Caco-2 (cell line): ENCODE measurements at places on chromosomes 7 and 10.
A peak's percentile ranks its signal among the peaks of the same experiment; 100 is the strongest.

GRCh38 chr7:129149511-129149910 lies 5.0 kb downstream of the TSPAN33 start:
- no peak for DNase-seq

DNA sequence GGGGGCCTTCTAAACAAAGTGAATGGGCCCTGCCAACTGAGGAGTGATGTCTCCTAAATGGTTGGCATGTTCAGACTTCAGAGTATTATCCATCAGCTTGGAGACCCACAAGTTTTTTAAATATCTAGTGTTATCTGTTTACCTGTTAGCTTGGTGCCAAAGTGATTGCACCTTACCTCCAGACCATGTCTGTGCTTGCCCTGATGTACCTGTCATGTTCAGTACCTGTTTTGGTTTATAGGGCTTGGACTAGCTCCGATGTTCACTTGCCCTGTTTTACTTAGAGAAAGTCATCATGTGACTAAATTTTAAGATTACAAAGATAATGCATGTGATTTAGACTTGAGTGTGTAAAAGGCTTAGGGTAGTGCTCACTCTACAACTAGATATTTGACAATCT lies 67.7 kb downstream of the CNNM2 start:
- no peak for DNase-seq

- no peak for DNase-seq
Measured at GRCh38 chr10:80966326-80966986, 428.8 kb downstream of the SH2D4B start.

DNA sequence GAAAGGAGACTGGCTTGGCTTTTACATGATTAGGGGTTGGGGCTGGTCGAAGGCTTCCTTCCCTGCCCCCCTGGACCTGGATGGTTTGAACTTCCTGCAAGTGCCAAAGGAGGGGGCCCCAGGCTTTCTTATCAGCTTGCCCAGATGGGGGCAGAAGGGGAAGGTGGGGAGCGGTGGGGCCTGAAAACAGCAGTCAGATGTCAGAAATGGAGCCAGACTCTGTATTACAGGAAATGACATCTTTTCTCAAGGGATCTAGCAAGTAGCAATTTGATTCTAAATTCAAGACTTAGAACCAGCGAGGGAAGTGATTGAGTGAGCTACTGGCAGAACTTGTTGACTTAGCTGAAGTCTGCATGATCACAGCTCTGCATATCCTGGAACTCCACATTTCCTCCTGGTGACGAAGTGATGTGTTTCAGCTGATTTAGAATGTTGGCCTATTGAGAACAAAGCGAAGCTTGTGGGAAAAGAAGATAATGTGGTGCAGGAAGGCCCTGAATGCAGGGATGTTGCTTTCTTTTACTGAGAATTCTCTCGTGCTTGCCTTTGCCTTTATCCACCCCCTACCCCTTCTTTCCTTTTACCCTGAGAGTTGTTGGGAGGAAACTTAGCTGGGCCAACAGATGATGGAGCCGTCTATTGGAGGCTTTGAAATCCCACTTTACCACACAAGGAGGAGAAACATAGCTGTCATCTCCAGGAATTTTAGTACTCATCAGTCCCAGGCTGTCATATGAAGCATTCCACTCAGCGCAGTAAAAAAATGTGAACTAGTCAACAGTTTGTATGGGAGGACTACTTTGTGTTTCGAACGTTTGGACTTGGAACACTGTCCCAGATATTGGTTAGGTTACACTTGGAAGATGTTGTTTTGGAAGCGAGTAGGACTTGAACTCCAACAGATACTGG lies 43.2 kb downstream of the CCNY start:
- DNase-seq = no peak

- peak; percentile 83 for DNase-seq
Measured at GRCh38 chr10:95266674-95267095, 24.1 kb downstream of the PDLIM1 start.

DNA sequence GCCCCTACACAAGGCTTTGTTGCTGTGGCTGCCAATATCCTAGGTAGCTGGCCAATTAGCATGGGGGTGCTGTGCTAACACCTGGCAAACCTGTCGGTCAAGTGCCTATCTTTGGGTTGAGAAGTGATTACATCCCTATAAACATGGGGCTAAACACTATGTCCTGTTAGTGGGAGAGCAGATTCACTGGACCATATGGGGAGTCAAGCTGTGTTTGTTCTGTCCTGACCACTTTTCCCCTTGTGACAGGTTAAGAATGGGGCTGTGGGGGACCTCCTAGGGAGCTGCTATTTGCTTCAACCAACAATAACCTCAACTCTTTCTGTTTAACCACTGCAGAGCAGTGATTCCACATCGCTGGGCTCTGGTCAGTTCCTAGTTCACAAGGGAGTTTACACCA lies 151.5 kb upstream of the AOAH start:
- no peak for DNase-seq

- DNase-seq = no peak
Measured at GRCh38 chr7:13702251-13702650, 287.2 kb downstream of the ETV1 start.

GRCh38 chr7:54543051-54543488 lies 895 bp downstream of the VSTM2A start:
- peak; percentile 8 for DNase-seq

DNA sequence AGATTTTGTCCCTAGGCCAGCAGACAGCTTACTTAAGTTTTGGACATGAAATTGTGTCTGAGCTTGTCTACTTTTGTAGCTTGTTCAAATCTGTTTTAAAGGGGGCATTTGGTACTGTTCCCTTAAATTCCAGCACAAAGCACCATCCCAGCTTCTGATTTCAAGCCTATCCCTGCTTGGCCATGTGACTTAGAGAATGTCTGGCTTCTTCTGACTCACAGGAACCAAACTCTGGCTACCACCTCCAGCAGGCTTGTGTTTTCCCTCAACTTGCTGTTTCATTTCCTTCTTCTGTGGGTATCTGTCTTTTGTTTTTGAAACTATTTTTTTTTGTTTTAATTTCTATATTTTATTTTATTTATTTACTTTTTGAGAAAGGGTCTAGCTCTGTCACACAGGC lies 97.9 kb upstream of the FZD8 start:
- DNase-seq = no peak

DNA sequence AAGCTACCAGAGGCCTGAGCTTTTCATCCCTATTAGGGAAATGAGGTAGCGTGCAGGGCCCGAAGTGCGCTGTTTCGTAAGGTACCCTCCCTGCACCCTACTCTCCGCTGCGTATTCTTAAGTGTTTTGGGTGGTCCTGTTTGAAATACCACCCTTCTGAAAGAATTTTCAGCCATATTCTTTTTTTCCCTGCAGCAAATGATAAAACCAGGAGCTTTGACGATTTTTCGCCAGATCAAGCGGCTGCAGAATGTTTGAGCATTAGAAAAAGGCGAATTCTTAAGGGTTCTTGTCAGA lies 1.2 kb downstream of the RSBN1L start:
- DNase-seq = no peak

- DNase-seq = no peak
Measured at GRCh38 chr10:75098902-75099673, 12.4 kb upstream of the SAMD8 start.

GRCh38 chr10:6070660-6071059 lies 8.5 kb upstream of the IL2RA start:
- DNase-seq = no peak

DNA sequence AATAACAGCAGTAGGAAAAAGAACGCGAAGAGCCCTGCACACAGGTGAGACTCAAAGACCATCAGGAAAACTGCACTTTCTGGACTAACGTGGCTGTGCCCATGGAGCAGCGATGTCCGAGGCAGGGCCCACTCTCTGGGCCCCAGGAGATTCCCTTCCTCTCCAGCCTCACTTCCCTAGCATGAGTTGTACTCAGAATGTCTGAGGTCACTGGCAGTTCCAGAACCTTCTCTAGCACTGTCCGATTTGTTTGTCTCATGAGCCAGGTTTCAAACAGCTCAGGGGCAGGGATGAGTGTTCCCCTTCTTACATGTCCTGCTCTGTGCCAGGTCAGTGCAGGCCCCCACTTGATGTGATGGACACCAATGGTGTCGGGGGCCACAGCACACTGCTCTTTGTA lies 484.2 kb downstream of the PTPRN2 start:
- no peak for DNase-seq

DNA sequence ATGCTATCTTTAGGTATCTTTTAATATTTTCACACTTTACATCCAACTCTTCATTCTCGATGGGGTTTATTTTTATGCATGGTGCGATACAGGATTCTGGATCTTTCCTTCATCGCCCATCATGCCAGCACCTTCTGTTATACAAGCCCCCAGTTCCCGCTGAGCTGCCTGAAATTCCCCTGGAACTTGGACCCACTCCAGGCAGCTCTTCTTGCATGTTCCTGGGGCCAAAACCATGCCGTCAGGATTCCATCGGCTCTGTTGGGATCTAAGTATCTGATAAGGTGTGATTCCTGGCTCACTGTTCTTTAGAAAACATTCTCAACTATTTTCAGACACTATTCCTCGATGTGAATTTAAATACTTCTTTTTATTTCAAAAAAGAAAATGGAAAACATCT lies 40.5 kb upstream of the PPP2R2D start:
- DNase-seq = no peak

DNA sequence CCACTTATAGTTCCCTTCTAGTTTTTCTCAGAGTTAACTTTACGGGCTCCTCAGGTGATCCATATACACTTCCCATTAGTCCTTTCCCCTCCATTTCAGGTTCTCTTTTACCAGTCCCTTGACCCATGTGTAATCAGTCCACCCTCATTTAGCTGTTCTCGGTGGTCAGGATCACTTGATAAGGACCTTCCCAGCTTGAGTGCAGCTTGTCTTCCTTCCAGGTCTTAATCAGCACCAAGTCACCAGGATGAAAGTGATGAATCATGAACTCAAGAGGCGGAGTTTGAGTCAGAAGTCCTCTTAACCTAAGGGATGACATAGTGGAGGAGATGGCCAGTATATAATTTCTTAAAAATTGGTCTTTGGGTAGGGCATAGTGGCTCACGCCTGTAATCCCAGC lies 63.1 kb upstream of the CNTNAP2 start:
- no peak for DNase-seq

DNA sequence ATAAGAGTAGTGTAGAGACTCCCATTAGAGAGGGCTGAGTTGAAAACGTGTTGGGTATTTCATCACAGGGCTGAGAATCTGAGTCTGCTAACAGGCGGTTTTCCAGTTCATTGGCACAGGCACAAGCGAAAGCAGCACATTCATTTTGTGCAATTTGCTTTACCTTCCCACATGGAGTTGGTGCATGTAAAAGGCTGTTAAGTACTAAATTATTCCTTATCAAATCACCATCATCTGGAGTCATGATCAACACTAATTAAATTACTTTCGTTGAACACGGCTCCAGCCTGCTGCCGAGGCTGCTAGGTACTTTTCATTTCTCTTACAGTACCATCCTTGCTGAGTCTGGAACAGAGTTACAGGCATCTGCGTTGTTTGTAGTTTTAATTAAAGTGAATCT lies 43.8 kb downstream of the ETV1 start:
- DNase-seq = no peak

GRCh38 chr7:116736927-116737715 lies 65.1 kb downstream of the MET start:
- DNase-seq = no peak

GRCh38 chr7:41730161-41730560 lies 27.3 kb upstream of the INHBA start:
- DNase-seq = no peak

DNA sequence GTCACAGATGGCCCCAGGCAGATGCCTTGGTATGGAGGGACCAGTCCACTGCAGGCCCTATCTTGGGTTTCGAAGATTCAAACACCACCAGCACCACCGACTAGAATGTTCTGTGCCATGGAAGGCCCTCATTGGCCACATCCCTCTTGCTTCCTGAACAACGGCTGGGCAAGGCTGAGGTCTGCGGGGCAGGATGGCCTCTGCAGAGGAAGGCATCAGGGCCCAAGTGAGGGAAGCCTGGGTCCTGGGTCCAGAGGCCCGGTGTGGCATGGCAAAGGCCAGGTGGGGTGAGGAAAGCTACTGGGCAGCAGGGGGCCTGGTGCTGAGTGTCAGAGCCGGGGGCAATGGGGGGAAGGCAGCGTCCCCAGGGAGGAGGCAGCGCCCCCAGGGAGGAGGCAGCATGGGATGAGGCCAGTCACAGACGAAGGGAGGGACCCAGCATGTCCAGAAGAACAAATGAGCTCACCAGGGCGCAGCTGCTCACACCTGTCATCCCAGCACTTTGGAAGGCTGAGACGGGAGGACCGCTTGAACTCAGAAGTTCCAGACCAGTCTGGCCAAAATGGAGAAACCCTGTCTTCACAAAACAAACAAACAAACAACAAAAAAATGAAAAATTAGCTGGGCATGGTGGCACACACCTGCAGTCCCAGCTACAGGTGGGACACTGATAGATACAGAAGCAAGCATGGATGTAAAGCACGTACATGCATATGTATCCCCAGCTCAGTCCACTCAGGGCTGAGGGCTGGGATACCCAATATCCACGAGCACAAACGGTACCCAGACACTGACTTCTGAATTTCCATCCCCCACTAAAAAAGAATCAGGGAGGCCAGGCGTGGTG lies 64.4 kb downstream of the PROSER2 start:
- DNase-seq = no peak

- DNase-seq = no peak
Measured at GRCh38 chr10:122044713-122045112, 55.8 kb downstream of the TACC2 start.

- DNase-seq = no peak
Measured at GRCh38 chr10:103975169-103975568, 8.2 kb downstream of the SLK start.

GRCh38 chr7:156999958-157000726 lies 10.3 kb downstream of the MNX1 start:
- peak; percentile 64 for DNase-seq

DNA sequence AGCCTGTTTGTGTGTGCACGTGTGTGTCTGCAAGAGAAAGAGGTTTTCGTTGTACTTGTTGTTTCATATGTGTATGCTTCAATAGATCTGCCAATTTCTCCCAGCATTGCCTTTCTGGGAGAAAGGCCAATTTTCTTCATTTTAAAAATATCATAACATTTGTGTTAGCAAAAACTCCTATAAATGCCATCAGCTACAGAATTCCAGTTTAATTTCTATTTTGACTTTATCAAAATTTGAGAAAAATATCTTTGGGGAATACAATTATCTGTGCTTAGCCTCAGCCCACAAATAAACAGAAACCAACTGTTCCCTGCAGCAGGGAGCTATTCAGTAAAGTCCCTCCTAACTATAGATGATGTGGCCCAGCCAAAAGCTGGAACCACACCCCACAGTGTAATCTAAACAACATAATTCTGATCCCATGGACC lies 68.3 kb upstream of the MGMT start:
- DNase-seq = no peak
